ENCODE measurements at places on chromosomes 7 and 10.

DNA sequence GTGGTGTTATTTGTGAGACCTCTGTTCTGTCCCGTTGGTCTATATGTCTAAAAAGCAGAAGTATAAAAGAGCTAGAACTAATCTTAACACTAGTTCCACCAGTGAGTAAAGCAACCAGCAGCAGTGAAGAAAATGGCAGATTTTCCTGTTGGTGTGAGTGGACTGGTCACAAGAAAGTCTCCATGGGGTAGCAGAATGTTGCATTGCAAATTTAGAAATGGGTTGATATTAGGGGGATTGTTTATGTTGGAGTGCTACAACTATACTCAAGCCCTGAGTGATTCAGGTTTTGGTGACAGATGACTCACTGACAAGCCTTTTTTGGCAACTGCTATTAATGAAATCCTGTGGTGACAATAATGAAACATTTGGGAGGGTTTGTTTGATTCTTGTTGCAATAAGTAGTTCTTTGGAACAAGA lies 5.6 kb downstream of the AVL9 start:
- no peak for DNase-seq

GRCh38 chr10:116168329-116168728 lies 104.7 kb downstream of the GFRA1 start:
- no peak for DNase-seq

GRCh38 chr10:85992324-85992723 lies 374.3 kb downstream of the GRID1 start:
- no peak for DNase-seq

GRCh38 chr10:71278691-71279588 lies 40.1 kb upstream of the SLC29A3 start:
- no peak for DNase-seq

DNA sequence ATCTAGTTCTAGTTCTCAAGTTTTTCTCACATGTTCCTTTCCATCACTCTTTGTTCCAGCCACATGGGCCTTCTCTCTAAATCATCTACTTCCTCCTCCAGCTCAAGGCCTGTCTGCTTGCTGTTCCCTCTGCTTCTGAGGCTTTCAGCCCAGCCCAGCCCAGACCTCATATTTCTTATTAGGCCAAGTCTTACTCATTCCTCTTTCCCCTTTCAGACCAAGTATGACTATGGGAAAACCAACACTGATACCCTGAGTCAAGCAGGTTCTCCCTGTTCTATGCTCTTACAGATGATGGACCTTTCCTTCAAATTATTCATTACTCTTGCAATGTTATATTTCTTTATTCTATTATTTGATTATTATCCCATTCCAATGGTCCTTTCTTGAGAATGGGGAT lies 80.3 kb upstream of the SEM1 start:
- no peak for DNase-seq

All from left lobe of liver (tissue), 2 donors.